ENCODE measurements at places on chromosomes 1 and 21. TPM values are rescaled to one million over a fixed set of nuclear protein-coding genes. Genes with fewer than 3 reads are reported as not detected.

DNA sequence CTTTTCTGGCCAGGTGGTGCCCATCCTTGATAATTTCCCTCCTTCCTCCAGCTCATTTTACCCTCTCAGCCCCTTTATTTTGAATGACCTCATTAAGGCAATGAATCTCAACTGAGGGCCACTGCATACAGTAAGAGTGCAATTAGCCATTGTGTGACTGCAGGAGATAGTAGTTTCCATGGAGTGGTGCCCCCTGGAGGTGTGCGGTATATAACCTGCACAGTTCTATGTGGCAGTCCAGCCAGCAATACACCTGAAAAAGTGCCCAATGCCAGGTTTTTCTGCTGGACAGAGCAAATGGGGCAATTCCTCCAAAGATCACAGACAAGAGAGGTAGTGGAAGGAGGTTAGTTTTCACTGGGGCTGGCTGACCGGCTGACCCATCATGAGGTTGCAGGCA, 25.9 kb upstream of the LRRC38 start:
- no peak overlapping the region for H3K27ac ChIP-seq
- no peaks in the 10 kb centered on the region for H3K4me1 ChIP-seq
- H3K4me3 ChIP-seq: no peak overlapping the region
- no peaks in the 10 kb centered on the region for H3K36me3 ChIP-seq

- no peaks in the 10 kb centered on the region for H3K4me1 ChIP-seq
- no peaks in the 10 kb centered on the region for H3K27me3 ChIP-seq
- no peaks in the 10 kb centered on the region for H3K36me3 ChIP-seq
- no peak overlapping the region for H3K4me3 ChIP-seq
Measured at GRCh38 chr1:166145499-166145898, 21.3 kb downstream of the FAM78B start.

DNA sequence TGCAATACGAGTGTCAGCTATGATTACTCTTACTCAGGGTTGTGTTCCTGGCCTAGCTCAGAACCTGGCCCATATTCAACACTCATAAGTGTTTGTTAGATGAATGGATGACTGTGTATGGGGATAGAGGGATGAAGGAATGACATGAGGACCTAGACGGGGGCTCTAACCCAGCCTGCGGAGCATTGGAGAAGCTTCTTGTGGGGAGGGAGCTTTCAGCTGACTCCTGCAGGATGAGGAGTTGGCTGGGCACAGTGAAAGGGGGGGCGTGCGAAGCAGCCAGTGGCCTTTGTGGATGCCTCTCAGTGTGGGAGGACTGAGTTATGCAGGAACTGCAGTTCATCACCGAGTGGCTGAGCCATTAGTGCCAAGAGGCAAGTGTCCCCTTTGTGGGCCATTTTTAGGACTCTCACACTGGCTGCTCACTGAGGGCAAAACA, 1.2 kb upstream of the EXTL1 start:
- H3K4me3 ChIP-seq: no peak overlapping the region
- no peaks in the 10 kb centered on the region for H3K27me3 ChIP-seq
- no peak for DNase-seq
- no peaks in the 10 kb centered on the region for H3K4me1 ChIP-seq
- no peaks in the 10 kb centered on the region for H3K36me3 ChIP-seq

DNA sequence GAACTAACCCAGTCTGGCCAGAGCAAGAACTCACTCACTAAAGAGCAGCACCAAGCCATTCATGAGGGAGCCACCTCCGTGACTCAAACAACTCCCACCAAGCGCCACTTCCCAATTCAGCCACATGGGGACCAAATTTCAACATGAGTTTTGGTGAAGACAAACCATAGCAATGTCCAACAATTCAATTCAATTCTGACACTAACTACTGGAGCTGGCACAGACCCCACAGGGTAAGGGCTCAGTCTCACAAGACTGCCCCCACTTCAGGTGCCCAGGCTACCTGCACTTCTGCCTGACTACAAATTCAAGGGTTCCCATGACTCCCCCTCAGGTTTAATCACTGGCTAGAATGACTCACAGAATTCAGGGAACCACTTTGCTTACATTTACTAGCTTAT, 48.8 kb upstream of the RAP1A start:
- peak; percentile 13 for DNase-seq
- no peak overlapping the region for H3K4me3 ChIP-seq
- H3K4me1 ChIP-seq: no peaks in the 10 kb centered on the region
- no peaks in the 10 kb centered on the region for H3K27me3 ChIP-seq
- no peaks in the 10 kb centered on the region for H3K36me3 ChIP-seq

GRCh38 chr21:16211339-16212303, 481.8 kb downstream of the USP25 start:
- H3K4me1 ChIP-seq: no peaks in the 10 kb centered on the region
- H3K27me3 ChIP-seq: no peaks in the 10 kb centered on the region
- DNase-seq: no peak
- H3K27ac ChIP-seq: no peak overlapping the region

Gene XPR1
- 7.6 TPM for polyA plus RNA-seq

Gene INSRR
- not detected for polyA plus RNA-seq
